ENCODE measurements at places on chromosomes 11 and 22. TPM values are rescaled to one million over a fixed set of nuclear protein-coding genes. Genes with fewer than 3 reads are reported as not detected.

Gene APOC3
- total RNA-seq: not detected

Gene KCNQ1OT1
- 0.06 TPM for total RNA-seq

Gene PIK3IP1
- total RNA-seq: 0.47 TPM

Gene MAML2
- total RNA-seq: 5.1 TPM

Gene SMIM38
- total RNA-seq: 0.05 TPM

Gene TMEM132A
- 121 TPM for total RNA-seq

Gene SULT4A1
- not detected for total RNA-seq

Gene LRRC32
- 0.19 TPM for total RNA-seq

Gene TMPRSS5
- total RNA-seq: 0.08 TPM
